Stimulated activated CD8-positive, alpha-beta memory T cell treated with anti-CD3 and anti-CD28 coated beads, Interleukin-7, amount 100 ng/mL, for 1 hour (primary cell): ENCODE measurements at places on chromosomes 16 and 17.

DNA sequence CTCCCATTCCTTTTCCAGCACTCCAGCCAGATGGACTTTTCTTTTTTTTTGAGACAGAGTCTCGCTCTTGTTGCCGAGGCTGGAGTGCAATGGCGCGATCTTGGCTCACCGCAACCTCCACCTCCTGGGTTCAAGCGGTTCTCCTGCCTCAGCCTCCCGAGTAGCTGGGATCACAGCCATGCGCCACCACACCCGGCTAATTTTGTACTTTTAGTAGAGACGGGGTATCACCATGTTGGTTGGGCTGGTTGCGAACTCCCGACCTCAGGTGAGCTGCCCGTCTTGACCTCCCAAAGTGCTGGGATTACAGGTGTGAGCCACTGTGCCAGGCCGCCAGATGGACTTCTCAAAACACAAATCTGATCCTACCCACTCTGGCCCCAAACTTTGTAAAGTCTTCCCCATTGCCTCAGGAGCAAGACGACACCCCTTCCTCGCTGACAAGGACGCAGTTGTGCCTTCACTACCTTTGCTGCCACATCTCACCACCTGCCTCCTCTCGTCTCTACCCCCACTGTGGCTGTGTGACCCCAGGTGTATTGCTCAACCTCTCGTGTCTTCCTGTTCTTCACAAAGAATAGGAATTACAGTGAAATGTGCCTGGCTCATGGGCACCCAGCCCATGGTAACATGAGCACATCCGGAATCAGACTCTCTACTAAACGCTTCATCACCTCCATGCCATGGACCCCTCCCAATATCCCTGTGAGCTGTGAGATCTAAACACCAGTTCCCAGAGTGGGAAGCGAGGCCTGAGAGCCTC lies 3.7 kb upstream of the BANP start:
- DNase-seq = no peak

- DNase-seq = no peak
These were observed 2.1 kb upstream of the CD300E start for GRCh38 chr17:74625661-74626060.

GRCh38 chr16:78675951-78676792 lies 576.7 kb downstream of the WWOX start:
- no peak for DNase-seq

GRCh38 chr16:78528265-78528664 lies 428.8 kb downstream of the WWOX start:
- no peak for DNase-seq

GRCh38 chr17:27980043-27980442 lies 62.4 kb upstream of the NLK start:
- DNase-seq = no peak

DNA sequence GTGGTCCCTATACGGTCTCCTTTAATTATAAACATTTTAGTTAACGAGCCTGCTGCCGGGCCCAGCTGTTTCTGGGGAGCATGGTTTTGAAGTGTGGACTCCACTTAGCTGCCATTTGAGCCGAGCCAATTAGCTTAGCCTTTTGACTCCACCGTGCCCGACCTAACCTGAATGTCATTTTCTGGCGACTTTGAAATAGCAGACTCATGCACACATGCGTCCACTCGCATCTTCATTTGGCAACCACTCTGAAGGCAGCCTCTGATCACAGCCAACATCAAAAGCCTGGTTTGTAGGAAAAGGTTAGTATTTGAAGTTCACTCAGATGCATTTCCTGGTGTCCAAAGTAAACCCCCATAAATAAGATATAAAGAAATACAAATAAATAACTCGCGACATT lies 16.8 kb downstream of the AXIN2 start:
- DNase-seq = no peak

DNA sequence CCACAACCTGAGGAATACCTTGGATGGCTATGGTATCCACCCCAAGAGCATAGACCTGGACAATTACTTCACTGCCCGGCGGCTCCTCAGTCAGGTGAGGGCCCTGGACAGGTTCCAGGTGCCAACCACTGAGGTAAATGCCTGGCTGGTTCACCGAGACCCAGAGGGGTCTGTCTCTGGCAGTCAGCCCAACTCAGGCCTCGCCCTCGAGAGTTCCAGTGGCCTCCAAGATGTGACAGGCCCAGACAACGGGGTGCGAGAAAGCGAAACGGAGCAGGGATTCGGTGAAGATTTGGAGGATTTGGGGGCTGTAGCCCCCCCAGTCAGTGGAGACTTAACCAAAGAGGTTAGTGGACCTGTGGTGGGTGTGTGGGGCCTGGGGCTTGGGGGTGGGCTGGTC lies 3.1 kb downstream of the NFE2L1 start:
- no peak for DNase-seq

DNA sequence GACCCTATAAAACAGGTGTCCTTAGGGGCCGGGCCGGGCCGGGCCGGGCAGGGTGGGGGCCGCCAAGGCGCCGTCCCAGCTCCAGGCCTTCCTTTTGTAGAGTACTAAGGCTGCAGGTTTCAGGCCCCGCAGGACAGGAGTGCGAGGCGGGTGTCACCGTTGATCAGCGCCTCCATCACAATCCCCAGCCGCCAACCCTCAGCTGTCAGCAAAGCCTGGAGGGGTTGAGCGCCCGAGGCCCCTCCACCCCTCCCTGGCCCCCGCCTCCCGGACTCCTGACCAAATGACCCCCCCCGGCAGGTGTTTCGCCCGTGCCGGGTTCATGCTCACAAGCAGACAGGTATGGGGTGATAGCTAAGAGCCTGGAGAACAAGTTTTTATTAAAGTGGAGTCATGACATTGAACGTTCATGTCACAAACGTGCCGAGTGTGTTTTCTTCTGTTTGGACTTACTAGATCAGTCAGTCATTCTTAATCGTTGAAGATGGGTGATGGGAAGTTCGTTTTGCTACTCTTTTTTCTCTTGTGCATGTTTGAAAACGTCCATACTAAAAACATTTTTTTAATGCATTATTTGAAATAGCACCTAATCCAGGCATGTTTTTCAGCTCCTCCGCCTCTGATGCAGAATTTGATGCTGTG lies 534 bp downstream of the ARL2BP start:
- no peak for DNase-seq

- no peak for DNase-seq
These were observed 6.5 kb upstream of the BAIAP2 start for GRCh38 chr17:81028506-81028858.

DNA sequence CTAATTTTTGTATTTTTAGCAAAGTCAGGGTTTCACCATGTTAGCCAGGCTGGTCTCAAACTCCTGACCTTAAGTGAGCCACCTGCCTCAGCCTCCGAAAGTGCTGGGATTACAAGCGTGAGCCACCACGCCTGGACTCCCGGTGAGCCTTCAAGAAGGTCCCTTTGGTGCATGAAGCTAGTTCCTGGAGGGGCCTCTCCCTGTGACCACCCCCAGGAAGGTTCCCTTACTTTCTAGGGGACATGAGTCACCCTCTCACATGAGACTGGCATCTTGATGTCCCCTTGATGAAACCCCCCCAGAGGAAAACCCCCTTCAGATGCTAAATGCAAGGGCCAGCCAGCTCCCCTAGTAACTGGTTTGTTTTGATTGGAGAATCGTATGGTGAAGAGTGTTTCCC lies 12.8 kb downstream of the CARHSP1 start:
- DNase-seq = no peak
